ENCODE measurements at places on chromosomes 5 and 9.

- no peak for DNase-seq
These were observed 9.7 kb upstream of the ZNF354A start for GRCh38 chr5:178740181-178740557.

GRCh38 chr9:36251428-36251827, 6.8 kb downstream of the GNE start:
- no peak for DNase-seq

- DNase-seq = no peak
These were observed 34.9 kb downstream of the RAPGEF1 start for GRCh38 chr9:131704988-131705387.

- no peak for DNase-seq
These were observed 122.1 kb upstream of the ADAMTS16 start for GRCh38 chr5:5017827-5018577.

DNA sequence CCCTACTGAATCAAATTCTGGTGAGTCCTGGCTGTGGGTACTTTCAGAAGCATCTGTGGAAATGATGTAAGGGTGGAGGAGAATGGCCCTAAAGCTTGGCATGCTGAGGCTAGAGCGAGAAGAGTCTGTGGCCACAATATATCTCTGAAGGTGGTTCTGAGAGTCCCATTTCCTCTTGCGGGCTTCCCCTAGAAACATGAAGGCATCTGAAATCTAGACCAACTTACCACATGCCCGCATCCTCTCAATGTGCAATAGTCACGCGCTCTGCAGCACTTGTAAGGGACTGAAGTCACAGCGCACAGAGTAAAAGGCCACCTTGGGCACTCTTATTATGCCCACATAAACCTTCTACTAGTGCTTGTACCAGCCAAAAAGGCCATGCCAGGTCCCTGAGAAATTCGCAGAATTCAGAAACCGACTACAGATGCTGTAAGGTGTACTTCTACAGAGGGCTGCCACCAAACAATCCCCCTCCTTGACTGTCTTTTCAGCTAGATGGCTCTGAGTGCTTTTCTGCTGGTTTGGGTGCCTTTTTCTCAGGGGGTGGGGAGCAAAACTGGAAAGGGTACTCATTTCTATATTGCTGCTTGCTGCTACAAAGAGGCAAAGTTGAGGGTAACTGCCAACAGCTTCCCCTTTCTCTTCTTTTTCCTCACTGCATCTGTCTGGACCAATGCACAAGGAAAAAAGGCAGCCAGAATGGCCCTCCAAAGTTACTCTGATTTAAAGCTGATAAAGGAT, 107.3 kb downstream of the ZDHHC21 start:
- DNase-seq = no peak

GRCh38 chr5:172616730-172617129, 24.3 kb upstream of the NEURL1B start:
- no peak for DNase-seq

- DNase-seq = no peak
These were observed 1.1 kb downstream of the RUSC2 start for GRCh38 chr9:35490910-35491465.

DNA sequence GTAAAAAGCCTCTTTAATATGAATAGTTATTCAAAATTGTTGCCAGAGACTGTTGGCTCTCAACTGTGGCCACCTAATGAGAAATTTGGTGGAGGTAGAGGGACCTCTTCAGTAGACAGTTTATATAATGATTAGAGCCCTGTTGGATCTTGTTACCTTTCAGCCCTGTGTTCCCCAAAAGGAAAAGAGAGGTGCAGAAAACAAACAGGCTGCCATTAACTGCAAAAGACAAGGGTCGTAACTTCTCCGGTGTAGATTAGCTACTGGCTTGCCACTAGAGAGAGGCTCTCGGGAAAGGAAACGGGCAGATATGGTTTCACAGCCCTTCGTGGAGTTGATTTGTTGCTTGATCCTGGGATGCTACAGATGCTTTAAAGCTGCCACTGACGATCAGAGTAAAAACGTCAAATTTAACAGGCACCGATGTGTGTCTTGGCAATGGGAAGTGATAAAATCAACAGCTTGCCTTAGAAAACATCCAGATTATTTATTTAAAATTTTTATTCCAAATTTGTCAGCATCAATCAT, 7.8 kb downstream of the FST start:
- DNase-seq = no peak

- DNase-seq = no peak
These were observed 11.6 kb downstream of the ANKHD1 start for GRCh38 chr5:140413230-140413629.

DNA sequence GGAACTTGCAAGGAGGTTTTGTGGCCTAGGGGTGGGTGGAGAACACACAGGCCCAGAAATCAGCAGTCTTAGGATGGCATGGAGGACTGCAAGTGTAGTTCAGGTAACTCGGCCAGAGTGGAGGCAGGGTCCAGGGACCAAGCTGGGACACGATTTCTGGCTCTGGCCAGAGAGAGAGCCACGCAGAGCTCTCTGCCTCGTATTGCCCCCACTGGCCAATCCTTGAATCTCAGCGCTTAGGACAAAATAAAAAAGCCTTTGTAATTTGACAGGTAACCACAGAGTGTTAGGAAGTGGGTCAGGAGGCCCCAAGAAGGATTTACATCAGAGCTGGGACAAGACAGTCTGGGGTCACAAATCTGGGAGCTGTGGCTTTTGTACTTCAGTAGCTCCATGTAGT, 11.7 kb downstream of the MAP3K1 start:
- no peak for DNase-seq

- no peak for DNase-seq
These were observed 86.0 kb downstream of the SNCAIP start for GRCh38 chr5:122398016-122398415.

- DNase-seq = no peak
These were observed 21.9 kb upstream of the HRH2 start for GRCh38 chr5:175635854-175636584.

DNA sequence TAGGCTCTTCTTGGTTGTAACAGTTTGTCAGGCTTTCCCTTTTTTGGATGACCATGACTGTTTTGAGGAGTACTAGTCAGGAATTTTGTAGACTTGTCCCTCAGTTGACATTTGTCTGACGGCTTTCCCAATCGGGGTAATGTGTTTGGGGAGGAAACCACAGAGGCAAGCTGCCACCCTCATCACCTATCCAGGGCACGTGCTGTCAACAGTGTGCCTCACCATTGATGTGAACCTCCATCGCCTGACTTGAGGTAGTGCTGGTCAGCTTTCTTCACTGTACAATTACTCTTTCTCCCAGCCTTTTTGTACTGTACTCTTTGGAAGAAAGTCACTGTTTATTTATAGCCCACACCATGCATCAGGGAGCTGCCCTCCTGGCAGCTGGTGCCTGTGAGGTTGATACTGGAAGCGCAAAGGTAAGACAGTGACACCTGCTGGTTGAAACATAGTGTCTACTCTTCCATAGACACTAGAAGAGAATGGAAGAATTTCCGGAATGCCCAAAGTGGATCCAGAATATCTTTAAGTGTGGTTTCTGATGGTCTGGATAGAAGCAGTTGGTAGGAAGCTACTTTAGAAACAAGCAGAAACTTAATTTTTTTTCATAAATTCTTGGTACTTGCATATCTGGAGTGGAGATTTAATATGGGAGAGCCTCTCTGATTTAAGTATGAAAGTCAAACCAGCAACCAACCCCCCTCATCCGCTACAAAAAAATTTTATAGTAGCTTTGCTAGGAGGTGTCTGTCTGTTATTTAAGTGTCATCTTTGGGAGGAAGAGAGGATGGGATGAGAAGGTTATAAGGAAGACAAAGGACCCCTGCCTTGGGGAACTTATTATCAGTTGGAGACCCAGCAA, 69.3 kb downstream of the SNX30 start:
- DNase-seq = peak; percentile 27

GRCh38 chr9:113533335-113534225, 70.1 kb downstream of the RGS3 start:
- DNase-seq = no peak

DNA sequence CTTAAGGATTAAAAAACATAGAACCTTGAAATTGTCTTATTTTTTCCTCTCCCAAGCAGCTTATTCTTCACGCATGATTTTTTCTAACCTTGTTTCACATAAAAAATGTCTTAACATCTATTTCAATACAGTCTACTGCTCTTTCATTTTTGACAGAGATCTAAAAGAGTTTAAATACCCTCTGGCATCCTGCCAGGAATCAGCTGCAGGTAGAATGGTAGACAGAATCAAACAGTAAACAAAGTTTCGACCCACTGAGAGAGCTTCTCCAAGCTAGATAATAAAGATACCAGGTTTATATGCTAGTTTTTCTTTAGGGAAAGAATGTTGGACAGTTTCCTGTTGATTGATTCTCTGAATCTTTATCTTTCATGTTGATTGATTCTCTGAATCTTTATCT, 555.8 kb upstream of the CDH9 start:
- DNase-seq = peak; percentile 68

DNA sequence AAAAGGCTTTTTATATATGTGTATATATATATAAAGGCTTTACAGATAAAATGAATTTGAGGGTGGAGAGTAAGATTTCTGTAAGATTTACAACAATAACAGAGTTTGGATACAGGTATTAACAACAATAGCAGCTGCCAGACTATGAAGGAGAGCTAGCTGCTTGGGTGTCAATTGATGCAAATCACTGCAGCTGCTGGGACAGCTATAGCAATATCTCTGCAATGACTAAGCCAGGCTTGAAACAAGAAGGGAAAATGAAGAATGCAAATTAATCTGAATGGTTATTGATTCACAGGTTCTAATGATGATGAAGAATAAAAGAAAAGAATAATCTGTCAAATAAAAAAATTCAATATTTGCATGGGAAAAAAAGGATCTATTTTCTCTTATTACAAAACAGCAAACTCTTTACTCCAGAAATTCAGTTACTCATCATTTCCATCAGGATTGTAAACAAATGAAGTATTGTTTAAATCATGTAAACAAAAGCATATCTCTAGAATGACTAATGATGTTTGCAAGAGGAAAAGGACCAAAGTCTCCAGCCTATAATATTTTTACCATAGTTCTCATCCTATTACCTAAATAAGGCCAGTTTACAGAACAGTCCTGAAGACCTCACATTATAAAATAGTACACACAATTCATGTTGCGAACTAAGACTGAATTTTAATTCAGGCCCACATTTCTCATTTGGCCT, 219.0 kb downstream of the HTR1A start:
- no peak for DNase-seq

DNA sequence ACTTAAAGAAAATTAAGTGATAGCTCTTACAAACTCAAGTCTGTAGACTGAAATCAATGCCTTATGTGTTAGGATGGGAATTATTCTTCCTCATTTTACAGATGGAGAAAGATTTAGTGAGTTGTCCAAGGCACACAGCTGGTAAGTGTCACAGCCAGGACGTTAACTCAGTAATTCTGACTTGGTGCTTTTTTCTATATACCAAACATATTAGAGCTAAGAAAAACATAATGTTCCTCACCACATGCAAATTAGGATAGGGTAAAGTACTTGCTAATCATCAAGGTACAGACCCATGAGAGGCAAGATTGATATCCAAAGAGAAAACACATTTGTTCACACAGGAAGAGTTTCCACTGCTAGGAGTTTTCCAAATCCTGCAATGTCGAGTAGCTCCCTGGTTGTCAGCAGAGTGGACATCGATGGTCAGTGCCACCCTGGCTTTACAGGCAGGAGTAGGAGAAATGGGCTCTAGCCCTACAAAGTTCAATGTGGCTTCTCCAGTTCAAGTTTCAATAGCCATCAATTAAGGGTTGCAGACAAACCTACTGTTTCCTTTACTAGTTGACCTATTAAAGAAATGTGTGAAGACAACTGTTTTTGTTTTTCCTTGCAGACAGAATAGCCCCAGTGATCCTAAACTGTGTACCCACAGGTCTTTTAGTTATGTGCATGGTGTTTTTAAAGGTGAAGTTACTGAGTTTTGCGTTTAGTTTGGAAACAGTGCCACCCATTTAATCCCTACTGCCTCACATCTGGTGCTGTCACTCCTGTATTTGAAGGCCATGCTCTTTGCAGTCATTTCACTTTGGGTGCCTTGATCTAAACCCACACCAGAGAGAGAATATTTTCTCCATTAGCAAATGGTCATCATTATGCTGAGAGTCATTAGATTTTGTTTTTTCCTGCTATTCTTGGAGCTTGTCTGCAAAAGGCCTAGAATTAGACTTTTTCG, 460.8 kb upstream of the SMARCA2 start:
- DNase-seq = no peak

GRCh38 chr9:33227008-33227398, 13.0 kb upstream of the SPINK4 start:
- DNase-seq = no peak

- DNase-seq = no peak
These were observed 293.4 kb downstream of the YTHDC2 start for GRCh38 chr5:113806904-113807303.

DNA sequence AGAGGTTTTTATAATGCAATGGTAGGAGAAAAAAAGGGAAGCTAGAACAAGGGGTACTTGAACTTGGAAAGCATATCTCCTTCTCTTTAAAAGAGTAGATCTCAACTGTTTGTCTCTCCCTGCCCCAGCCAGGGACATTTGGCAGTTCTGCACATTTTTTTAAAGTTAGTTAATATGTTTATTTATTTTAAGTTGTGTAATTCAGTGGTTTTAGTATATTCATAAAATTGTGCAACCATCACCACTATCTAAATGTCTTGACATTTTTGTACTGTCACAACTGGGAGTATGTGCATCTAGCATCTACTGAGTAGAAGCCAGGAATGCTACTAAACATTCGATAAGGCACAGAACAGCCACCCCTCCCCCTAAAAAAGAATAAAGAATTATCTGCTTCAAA, 103.5 kb upstream of the DPYSL3 start:
- DNase-seq = no peak

GRCh38 chr5:6342689-6343315, 35.5 kb downstream of the MED10 start:
- DNase-seq = peak; percentile 94

DNA sequence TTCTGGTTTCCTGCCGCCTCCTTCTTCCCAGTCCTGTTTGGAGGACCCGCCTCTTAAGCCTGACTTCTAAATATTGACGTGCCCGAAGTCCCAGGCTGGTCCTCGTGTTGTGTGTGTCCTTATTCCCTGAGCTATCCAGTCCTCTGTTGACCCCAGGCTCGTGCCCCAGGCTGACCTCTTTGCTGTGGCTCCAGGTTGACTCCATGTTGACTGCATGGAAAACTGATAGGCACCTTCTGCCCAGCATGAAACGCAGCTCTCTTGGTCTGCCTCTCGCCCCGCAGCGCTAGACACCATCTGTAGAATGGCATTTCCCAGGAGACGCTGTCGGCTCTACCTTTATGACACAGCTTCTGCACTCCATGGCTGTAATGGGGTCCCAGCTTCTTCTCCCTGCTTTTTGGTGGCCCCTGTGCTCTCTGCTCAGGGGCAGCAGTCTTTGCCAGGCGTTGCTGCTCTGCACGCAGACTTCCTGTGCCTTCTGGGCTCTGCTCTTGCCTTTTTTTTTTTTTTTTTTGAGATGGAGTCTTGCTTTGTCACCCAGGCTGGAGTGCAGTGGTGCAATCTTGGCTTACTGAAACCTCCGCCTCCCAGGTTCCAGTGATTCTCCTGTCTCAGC, 28.4 kb downstream of the EHMT1 start:
- no peak for DNase-seq

GRCh38 chr5:154860123-154860522, 1.7 kb downstream of the CNOT8 start:
- no peak for DNase-seq

GRCh38 chr9:504921-505740, 290.5 kb downstream of the DOCK8 start:
- no peak for DNase-seq

- DNase-seq = peak; percentile 31
These were observed 11.4 kb downstream of the MTAP start for GRCh38 chr9:21813575-21814473.

Measured in NCI-H1105 (cell line).